Activated T-helper 2 cell treated with anti-CD3 and anti-CD28 coated beads, Interferon-gamma antibody, Interleukin-2, Interleukin-4, amounts not matched to agents 10 μg/mL and 5 μg/mL and 100 μg/mL, durations not matched to agents 14 hours and 24 hours and 36 hours (primary cell): ENCODE measurements at places on chromosomes 2 and 18. TPM values are rescaled to one million over a fixed set of nuclear protein-coding genes. Genes with fewer than 3 reads are reported as not detected.

DNA sequence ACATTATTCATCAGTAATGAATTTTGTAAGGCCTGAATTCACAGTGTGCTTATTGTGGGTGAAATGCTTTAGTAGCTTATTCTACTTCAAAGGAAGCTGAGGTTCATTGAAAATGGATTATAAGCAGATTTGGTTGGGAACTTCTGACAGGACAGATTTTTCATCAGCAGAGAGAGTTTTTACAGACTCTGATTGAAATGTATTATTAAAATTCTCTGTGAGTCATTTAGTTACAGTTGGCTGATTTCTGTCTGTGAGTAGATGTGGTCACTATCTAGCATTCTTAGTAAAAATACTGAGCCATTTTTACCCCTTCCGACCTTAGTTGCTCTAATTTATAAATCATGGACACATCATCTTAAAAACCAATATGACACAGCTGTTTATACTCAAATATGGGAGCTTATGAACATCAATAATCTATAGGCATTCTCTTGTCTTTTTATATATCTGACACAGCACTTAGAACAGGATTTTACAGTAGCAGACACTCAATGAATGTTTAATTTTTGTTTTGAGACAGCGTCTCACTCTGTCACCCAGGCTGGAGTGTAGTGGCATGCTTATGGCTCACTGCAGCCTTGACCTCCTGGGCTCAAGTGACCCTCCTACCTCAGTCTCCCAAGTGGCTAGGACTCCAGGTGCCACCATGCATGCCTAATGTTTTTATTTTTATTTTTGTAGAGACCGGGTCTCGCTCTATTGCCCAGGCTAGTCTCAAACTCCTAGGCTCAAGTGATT lies 239.6 kb downstream of the BABAM2 start:
- DNase-seq: no peak

DNA sequence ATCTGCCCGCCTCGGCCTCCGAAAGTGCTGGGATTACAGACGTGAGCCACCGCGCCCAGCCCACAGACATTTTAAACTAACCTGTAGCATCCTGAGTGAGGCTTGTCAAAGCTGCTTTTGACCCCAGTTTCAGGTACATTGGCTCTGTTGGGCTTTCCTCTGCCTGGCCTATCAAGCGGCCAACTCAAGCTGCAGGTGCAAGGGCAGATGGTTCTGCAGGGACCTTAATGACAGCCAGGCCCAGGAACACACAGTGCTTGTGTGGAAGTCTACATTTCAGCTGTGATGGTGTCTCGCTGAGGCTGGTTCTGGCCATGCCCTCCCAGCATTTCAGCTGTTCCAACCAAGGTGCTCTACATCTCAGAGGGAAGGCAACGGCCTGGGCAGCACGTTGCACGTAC lies 18.4 kb downstream of the INPP4A start:
- DNase-seq: no peak

LRRTM4 gene
- not detected in 2 replicates for total RNA-seq

DNA sequence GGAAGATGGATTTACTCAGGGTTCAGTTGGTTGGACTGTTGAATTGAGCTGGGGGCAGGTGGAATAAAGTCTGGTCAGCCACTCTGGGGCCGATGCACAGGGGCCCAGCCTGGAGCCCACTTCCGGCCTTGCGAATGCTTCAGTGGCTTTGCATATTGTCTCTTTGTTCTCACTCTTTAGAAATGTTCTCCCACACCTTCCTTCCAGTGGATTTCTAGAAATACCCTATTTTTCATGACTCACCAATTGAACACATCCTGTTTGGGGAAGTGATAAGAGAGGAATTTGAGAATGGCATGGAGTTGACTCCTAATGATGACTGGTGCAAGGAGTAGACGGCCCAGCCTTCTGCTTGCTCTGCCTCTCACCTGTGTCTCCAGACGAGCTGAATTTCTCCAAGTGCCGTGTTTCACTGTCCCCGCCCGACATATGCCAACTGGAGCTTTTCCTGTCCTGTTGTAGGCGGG lies 28.1 kb downstream of the ASAP2 start:
- no peak for DNase-seq

DNA sequence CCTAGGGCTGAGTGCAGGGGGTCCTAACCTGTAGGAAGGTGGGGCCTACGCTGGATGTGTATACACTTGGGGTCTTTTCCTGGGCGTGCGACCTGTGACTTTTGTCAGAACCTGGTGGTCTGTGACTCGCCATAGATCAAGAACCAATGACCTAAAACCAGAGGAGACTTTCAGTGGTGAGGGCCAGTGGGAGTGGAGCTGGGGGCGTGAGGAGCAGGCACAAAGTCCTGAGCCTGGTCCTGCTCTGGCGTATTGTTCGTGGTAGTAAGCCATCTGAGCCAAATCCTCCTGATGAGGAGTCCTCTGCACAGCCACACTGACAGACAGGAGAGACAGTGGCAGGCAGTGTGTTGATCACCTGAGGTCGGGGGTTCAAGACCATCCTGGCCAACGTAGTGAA lies 8.9 kb downstream of the INPP4A start:
- DNase-seq: no peak

AQP12A gene
- total RNA-seq: not detected in 2 replicates

ACMSD gene
- not detected in 2 replicates for total RNA-seq

DNA sequence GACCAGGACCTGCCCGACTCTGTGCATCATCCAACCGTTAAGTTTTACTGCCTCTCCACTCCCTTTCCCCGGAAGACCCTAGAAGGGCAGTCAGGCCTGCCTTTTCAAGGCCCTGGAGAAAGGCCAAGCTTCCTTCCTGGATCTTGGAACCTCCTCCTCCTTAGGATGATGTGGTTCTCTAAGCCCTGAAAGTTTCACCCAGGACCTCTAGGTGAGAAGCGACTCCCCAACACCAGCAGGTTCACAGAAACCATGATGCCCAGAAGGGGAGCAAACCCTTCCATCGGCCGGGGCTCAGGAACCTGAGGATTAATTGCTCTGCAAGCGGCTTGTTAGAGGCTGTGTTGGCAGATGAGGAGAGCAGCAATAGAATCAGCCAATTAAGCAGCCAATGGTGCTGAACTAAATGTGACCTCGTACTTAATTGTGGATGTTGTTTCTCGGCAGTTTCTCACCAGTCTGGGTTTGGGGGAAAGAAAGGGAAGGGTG lies 94.2 kb upstream of the FZD7 start:
- DNase-seq: no peak

DNA sequence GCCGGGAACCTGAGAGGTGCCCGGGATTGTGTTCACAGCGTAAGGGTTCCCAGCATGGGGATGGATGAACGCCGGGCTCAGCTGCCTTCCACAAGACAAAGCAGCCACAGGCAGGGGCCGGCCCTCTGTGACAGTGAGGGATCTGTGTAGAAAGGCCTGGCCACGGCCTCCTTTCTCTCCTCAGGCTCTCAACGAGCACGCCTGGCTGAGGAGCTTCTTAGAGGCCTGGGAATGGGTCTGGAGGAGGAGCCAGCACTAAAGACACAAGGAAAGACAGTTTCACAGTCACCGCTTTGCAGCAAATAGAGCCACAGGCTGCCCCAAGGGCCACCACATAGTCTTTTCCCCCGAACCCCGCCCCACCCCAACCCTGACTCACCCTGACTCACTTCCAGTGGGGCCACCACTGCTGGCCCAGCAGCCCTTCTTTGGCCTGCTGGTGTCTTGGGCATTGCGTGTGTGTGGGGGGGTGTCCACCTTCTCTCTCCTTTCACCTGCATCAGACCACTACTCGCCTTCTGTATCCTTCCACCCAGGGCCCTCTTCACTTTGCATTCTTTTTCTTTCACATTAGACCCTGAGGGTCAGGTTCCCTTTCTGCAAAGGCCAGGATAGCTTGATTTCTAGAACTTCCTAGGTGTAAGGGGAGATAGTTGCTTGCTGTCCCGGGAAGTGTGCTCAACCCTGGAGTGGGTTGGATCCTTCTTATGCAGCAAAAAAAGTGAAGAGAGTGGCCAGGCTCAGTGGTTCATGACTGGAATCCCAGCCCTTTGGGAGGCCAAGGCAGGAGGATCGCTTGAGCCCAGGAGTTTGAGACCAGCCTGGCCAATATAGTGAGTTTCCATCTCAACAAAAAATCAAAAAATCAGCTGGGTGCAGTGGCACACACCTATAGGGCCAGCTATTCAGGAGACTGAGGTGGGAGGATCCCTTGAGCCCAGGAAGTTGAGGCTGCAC lies 19.3 kb upstream of the HPCAL1 start:
- DNase-seq: no peak
